ENCODE measurements at places on chromosomes 6 and 20. TPM values are rescaled to one million over a fixed set of nuclear protein-coding genes. Genes with fewer than 3 reads are reported as not detected.
A peak's percentile ranks its signal among the peaks of the same experiment; 100 is the strongest.

The FAM229B gene
- total RNA-seq: 13.8 TPM

The MEP1A gene
- total RNA-seq: not detected

The TMX4 gene
- total RNA-seq: 56.8 TPM

The POPDC3 gene
- total RNA-seq: not detected

The BMP6 gene
- 5.2 TPM for total RNA-seq

The PCMT1 gene
- total RNA-seq: 48.4 TPM

- H3K27me3 ChIP-seq: no peaks in the 10 kb centered on the region
- H3K36me3 ChIP-seq: no peaks in the 10 kb centered on the region
- H3K4me1 ChIP-seq: no peaks in the 10 kb centered on the region
- H3K27ac ChIP-seq: peak overlapping the region; percentile 63
Measured at GRCh38 chr6:74931558-74931957, 274.3 kb downstream of the COL12A1 start.

DNA sequence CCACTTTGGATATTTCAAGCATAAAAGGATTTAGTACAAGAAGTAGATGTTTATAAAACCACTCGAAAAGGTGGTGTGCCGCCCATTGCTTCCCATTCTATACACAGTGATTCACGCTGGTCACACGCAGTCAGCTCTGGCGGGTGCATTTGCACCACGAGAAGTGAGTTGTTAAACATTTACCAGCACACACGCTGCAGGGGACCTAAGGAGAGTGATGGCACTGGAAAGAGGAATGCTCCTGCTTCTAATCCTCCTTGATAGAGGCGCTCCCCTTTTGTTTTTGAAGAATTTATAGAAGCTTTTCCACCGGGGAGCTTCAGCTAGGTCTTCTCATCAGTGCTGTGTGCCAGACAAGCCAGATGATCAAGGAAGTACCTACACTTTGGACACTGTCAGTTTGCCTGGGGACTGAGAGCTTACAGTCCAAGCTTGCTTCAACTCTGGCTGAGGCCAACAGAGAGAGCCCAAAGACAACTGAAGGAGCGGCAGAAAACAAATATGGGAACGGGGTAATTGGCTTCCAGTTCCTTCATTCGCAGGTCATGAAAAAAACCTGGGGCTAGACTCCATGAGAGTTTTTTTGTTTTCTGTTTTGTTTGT, 31.2 kb downstream of the MUC22 start:
- no peak overlapping the region for H3K4me3 ChIP-seq
- H3K27ac ChIP-seq: no peak overlapping the region
- DNase-seq: no peak
- no peaks in the 10 kb centered on the region for H3K27me3 ChIP-seq

GRCh38 chr6:100305209-100305869, 159.4 kb downstream of the SIM1 start:
- no peaks in the 10 kb centered on the region for H3K4me1 ChIP-seq
- no peaks in the 10 kb centered on the region for H3K27me3 ChIP-seq
- no peak for DNase-seq
- no peaks in the 10 kb centered on the region for H3K36me3 ChIP-seq
- no peak overlapping the region for H3K4me3 ChIP-seq
- no peak overlapping the region for H3K27ac ChIP-seq

DNA sequence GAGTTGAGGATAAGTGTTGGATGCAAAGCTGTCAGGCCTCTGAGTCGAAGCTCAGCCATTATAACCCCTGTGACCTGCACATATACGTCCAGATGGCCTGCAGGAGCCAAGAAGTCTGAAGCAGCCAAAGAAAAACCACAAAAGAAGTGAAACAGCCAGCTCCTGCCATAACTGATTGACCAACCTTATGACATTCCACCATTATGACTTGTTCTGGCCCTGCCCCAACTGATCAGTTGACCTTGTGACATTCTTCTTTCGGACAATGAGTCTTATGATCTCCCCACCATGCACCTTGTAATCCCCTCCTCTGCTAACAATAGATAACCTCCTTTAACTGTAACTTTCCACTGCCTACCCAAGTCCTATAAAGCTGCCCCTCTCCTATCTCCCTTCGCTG, 133.7 kb upstream of the AGPAT4 start:
- H3K36me3 ChIP-seq: no peaks in the 10 kb centered on the region
- no peak overlapping the region for H3K4me3 ChIP-seq
- H3K27ac ChIP-seq: no peak overlapping the region
- no peaks in the 10 kb centered on the region for H3K27me3 ChIP-seq
- no peak for DNase-seq

GRCh38 chr20:36818861-36819260, 45.3 kb upstream of the DSN1 start:
- no peak for DNase-seq
- peaks cover 4% of the 10 kb centered on the region for H3K4me1 ChIP-seq
- H3K36me3 ChIP-seq: no peaks in the 10 kb centered on the region

GRCh38 chr20:40524071-40524470, 165.0 kb downstream of the MAFB start:
- H3K27ac ChIP-seq: no peak overlapping the region
- H3K36me3 ChIP-seq: no peaks in the 10 kb centered on the region
- H3K4me3 ChIP-seq: no peak overlapping the region
- no peaks in the 10 kb centered on the region for H3K4me1 ChIP-seq
- H3K27me3 ChIP-seq: no peaks in the 10 kb centered on the region
- DNase-seq: no peak

DNA sequence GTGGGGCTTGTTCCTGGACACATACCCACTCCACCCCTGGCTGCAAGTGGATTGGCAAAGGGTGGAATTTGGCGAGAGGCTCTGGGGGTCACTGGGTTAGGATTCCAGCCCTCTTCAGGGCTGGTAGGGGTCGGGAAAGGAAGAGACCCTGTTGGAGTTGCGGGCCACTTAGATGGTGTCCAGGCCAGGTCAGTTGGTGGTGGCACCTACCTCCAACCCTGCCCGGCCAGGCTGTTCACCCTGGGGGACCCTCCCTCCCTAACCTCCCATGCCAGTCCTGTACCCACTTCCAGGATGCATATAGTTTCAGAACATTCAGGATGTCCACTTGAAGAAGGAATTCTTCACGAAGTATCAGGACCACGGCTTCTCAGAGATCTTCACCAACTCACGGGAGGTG, 21.0 kb downstream of the CAPN11 start:
- no peak overlapping the region for H3K4me3 ChIP-seq
- no peak for DNase-seq
- no peaks in the 10 kb centered on the region for H3K27me3 ChIP-seq
- no peaks in the 10 kb centered on the region for H3K4me1 ChIP-seq
- no peak overlapping the region for H3K27ac ChIP-seq

- no peaks in the 10 kb centered on the region for H3K27me3 ChIP-seq
- H3K4me3 ChIP-seq: no peak overlapping the region
- no peaks in the 10 kb centered on the region for H3K4me1 ChIP-seq
- H3K27ac ChIP-seq: no peak overlapping the region
Measured at GRCh38 chr6:44040786-44041185, 86.5 kb downstream of the MRPL14 start.

DNA sequence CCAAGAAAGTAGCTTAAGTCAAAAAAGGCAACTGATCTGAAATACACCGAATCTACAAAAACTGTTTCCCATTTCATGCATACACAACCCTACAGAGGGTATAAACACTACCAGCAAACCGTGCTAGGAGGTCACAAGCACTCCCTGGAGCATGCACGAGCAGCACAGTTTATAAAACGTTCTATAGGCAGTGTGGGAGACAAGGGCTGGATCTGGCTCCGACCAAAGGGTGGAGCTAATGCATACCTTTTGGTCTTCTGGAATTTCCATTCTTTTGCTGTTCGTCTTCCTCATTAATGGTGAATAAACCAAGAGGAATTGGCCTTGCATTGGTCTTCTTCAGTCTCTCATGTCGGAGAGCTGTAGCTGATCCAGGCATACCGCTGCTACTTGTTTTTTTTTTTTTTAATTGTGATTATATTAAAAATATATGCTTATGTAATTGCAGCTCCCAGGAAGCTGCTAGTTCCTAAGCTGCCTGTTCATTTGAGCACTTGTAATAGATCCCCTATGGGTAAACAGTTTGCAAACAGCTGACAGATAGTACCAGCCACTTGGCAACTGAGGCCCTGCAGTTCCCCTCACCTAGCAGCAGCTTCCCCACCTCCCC, 24.5 kb downstream of the MAP7 start:
- no peaks in the 10 kb centered on the region for H3K4me1 ChIP-seq
- H3K27ac ChIP-seq: no peak overlapping the region
- no peaks in the 10 kb centered on the region for H3K36me3 ChIP-seq
- no peak overlapping the region for H3K4me3 ChIP-seq

- no peaks in the 10 kb centered on the region for H3K27me3 ChIP-seq
- DNase-seq: no peak
- H3K36me3 ChIP-seq: no peaks in the 10 kb centered on the region
- no peak overlapping the region for H3K4me3 ChIP-seq
- H3K27ac ChIP-seq: no peak overlapping the region
Measured at GRCh38 chr20:47551222-47551621, 49.5 kb downstream of the NCOA3 start.

GRCh38 chr6:137700751-137701477, 166.1 kb upstream of the TNFAIP3 start:
- no peaks in the 10 kb centered on the region for H3K27me3 ChIP-seq
- H3K4me3 ChIP-seq: no peak overlapping the region
- H3K36me3 ChIP-seq: no peaks in the 10 kb centered on the region
- no peaks in the 10 kb centered on the region for H3K4me1 ChIP-seq
- DNase-seq: no peak

DNA sequence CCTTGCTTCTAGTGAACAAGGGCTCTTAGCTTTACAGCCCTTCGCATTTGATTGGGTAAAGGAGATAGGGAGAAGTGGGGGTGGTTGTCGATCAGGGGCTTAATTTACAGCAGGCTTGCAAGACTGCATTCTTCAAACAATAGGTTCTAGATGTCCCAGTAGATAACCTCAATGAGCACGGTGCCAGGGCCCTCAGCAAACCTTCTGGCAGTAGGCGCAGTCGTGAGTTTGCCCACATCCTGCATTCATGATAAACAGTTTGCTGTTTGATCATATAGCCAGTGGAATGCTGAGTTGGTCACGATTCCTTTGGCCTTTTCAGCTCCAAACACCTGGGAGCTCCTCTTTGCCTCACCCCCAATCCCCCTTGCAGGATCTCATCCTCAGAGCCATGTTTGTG, 27.5 kb downstream of the SUN5 start:
- H3K27me3 ChIP-seq: no peaks in the 10 kb centered on the region
- no peaks in the 10 kb centered on the region for H3K4me1 ChIP-seq
- no peaks in the 10 kb centered on the region for H3K36me3 ChIP-seq
- H3K4me3 ChIP-seq: no peak overlapping the region
- H3K27ac ChIP-seq: no peak overlapping the region
- no peak for DNase-seq

DNA sequence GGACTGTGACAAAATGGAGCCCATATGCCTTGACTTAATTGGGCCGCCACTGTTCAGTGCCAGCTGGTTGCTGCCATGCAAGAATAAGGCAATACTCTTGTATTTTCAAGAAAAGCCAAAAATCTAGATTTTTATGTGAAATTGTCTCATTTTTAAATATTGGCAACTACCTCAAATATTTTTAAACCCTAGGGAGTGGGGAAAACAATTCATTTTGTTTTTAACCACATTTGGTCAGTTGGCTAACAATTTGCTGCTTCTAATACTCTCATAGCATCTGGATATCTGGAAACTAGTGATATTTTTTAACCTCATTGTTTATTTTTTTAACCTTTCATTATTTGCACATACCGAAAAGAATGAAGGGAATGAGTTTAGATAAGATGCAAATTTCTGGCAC, 91.0 kb downstream of the EYA2 start:
- no peaks in the 10 kb centered on the region for H3K27me3 ChIP-seq
- no peak overlapping the region for H3K4me3 ChIP-seq
- H3K27ac ChIP-seq: no peak overlapping the region
- H3K36me3 ChIP-seq: no peaks in the 10 kb centered on the region
- H3K4me1 ChIP-seq: no peaks in the 10 kb centered on the region
- DNase-seq: no peak
